ENCODE measurements at places on chromosomes 12 and 14. TPM values are rescaled to one million over a fixed set of nuclear protein-coding genes. Genes with fewer than 3 reads are reported as not detected.

Gene PIWIL1
- not detected for total RNA-seq

Gene L2HGDH
- total RNA-seq: 8.9 TPM

Gene CDKL1
- 15.8 TPM for total RNA-seq

Gene BLTP3B
- total RNA-seq: 8.6 TPM

- no peak for DNase-seq
These were observed 83.4 kb downstream of the ADCK1 start for GRCh38 chr14:77883131-77883846.

- peak; percentile 37 for DNase-seq
These were observed 69.2 kb upstream of the MED13L start for GRCh38 chr12:116346741-116347140.

DNA sequence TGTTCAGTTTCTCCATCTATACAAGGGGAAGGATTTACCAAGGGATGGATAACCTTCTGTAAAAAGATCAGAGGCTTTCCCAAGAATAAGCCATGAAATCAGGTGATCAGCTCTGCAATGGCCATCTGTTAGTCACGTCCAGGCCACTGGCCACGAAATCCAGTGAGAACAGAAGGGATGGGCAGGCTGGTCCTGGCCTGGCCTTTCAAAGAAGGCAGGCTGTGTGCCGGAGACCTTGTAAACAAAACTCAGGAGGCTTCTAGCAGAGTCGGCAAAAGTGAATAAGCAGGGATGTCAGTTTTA, 68.5 kb downstream of the RNF34 start:
- no peak for DNase-seq

GRCh38 chr12:51028126-51028812, 2.1 kb upstream of the SLC11A2 start:
- no peak for DNase-seq

DNA sequence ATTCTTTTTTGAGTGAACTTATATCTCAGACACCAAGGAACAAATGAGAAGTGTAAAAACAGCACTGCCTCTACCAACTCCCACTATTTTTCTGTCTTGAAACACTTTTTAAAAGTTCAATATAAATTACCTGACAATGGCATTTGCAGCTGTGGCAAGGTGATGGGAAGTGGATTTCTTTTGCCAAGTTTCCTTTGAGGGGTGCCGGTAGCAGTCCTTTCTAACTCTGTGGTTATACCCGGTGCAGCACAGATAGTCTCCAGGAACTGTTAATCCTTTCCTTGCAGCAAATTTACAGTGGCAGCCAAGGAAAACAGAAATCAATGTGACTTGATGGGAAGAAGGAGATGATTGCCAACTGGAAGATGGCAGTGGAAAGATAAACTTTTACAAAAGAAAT, 243.7 kb downstream of the BCAT1 start:
- no peak for DNase-seq

DNA sequence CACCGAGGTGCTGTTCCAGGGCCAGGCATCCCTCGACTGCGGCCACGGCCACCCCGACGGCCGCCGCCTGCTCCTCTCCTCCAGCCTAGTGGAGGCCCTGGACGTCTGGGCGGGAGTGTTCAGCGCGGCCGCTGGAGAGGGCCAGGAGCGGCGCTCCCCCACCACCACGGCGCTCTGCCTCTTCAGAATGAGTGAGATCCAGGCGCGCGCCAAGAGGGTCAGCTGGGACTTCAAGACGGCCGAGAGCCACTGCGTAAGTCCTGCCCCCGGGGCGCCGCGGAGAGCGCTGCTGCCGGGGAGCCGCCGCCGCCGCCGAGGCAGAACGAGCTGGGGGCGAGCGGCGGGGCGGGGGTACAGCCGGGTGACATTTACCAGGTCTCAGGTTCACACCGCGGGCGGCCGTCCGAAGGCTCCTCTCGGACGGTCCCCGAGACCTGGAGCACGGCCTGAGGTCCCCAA, 1.4 kb downstream of the PLXNC1 start:
- DNase-seq: no peak

- no peak for DNase-seq
These were observed 321 bp upstream of the USP30 start for GRCh38 chr12:109052097-109052413.

GRCh38 chr12:116469344-116469743, 89.8 kb upstream of the MAP1LC3B2 start:
- DNase-seq: no peak

DNA sequence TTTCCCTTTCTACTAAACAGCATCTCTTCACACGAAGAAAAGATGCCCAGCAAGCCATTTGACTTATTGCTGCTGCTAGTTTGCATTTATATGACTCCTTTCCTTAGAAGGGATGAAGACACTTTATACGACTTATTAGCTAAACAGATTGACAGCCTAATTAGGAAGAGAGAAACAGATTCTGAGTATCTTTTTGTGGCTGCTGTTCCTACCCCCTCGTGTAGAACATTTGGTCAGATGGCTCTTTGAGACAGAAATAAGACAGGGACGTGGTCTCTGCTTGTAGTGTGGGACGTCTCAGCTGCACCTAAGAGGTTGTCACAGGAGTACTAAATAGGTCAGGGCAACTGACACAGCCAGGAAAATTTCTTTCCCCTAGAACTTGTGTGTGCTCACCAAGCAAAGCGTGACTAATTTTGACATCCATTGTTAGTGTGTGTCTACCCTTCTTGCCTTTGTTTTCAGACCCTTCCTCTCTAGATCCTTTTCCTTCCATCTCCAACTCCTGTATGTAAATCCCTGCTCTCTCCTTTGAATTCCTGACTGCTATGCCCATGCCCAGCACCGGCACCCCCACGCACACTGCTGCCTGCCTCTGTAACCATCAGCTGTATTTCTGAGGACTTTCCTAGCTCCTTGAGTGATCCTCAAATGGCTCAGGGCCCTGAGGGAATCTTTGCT, 83.2 kb downstream of the DAD1 start:
- no peak for DNase-seq

DNA sequence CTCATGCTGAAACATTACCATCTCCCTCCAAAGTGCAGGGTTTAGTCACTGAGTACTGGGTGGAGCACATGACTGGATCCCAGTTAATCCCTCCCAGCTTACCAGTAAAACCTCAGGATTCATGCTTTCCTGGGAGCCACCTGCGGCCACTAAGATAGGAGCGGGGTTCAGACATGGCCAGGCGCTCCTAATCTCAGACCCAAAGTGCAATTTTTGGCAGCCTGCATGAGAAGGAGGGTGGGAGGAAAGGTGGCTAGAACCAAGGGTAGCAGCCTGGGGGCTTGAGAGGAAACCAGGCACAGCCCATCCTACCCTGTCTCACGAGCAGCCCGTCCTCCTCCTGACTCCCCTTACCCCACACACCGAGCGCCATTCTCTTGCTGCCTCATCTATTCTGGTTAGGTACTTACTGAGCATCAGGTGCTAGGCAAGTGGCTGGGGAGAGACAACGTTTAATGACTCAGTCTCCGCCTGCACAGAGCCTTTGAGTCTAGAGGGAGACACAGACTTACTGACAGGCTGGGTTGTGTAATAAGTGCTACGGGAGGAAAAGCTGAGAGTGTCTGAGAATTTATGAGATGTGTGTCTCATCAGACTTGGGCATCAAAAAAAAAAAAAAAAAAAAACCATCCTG, 9.9 kb downstream of the GPRC5A start:
- no peak for DNase-seq
